ENCODE measurements at places on chromosomes 7 and 10. TPM values are rescaled to one million over a fixed set of nuclear protein-coding genes. Genes with fewer than 3 reads are reported as not detected.

- DNase-seq: peak; percentile 86
Observed at GRCh38 chr10:35079763-35080162, 10.4 kb downstream of the CUL2 start.

FAM171A1 gene
- 16.8 TPM for total RNA-seq

SORBS1 gene
- total RNA-seq: 8.2 TPM

- no peak for DNase-seq
Observed at GRCh38 chr7:154877031-154877430, 125.9 kb downstream of the PAXIP1 start.

SPDYE11 gene
- total RNA-seq: not detected

DNA sequence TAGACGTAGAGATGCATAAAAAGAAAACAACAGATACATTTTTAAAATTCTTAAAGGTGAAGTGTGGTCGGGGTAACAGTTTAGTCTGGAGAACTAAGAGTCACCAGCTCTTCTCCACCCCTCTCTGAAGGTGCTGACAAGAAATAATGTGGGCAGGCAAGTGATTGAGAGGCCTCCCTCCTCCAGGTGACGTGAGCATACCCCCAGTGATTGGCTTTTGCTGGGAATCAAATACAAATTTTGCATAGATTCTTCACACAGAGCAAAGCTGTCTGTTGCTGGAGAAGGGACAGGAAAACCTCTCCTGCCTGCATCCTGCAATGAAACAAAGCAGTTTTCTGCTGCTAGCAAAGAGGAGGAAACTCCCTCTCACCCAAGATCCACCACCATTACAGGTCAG lies 115.0 kb downstream of the DGKB start:
- DNase-seq: no peak

BAMBI gene
- total RNA-seq: 25.9 TPM

- peak; percentile 70 for DNase-seq
Observed at GRCh38 chr7:66952343-66953043, 31.5 kb downstream of the TMEM248 start.

- DNase-seq: no peak
Observed at GRCh38 chr7:151142686-151143040, 24.8 kb downstream of the GBX1 start.

DNA sequence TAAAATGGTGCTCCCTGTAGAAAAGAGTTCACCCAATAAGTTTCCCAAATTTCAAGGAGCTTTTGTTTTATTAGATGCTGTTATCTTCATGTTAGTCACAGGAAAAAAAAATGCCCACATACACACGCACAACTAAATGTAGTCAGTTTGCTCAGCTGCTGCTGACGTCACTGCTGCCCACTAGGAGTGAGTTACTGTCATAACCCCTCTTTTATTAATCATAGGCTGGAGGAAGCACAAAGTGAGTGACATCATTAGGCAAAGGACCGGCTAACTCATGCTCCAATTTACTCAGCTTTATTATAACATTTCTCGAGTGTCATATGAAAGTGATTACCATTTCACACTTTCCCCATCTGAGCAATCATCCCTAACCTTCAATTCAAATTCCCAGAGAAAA lies 6.7 kb upstream of the INHBA start:
- peak; percentile 84 for DNase-seq

DNA sequence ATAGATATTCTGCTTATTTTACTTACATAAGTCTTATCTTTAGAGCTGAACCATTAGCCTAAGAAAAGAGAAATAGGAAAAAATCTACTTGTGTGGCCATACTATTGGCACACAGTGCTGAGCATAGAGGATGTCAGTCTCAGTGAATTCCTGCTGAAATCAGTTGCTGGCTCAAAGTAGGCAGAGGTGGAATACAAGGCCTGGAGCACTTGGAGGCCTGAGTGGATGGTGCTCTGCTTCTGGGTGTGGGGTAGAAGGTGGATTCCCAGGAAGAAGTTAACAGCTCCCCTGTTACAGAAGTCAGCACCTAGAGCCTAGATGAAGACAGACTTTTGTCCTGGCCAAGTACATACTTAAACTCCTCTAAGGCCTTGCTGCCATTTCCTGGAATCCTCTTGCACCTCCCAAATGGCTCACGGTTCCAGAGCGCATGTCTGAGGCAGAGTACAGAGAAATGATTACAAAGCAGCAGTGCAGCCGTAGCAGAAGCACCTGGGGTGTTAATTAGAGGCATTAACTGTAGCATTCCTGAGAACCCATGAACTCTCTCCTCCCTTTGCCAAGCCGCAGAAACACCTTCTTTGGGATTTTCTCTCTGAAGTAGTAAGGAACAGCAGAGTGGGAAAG lies 18.0 kb upstream of the XPNPEP1 start:
- DNase-seq: no peak

CSGALNACT2 gene
- 13.2 TPM for total RNA-seq

- peak; percentile 8 for DNase-seq
Observed at GRCh38 chr10:58209669-58210068, 58.0 kb downstream of the IPMK start.

DNA sequence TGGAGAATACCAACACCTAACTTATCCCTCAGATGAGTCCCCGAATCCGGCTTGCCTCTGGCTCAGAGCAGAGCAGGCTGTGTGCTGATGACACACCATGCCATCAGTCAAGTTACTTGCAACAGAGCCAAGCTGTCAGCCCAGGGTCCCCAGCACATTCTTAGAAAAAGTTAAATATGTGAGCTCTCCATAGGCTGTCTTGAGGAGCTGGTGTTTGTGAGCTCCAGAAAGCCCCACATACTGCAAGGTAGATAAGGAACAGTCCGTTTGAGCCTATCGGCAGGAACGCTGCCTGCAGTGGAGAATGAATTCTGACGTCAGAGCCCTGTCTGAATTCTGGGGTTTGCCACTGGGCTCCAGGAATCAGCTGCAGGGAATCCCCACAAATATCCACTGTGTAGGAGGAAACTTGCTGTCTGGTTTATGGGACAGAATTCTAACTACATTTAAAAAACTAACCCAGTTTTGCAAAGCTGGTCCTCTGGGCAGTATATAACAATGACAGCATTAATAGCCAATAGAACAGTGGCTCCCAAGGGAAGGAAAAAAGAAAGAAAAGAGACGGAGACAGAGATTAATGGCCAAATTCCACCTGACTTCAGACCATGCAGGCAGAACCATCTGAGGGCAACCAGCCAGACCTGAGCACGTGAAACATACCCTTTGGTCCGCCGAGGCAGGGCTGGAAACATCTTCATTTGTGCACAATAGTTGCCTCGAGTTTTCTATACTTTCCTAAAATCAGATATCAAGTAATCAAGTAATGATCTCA lies 3.6 kb downstream of the SFXN4 start:
- DNase-seq: peak; percentile 42

PGAM2 gene
- total RNA-seq: under 0.01 TPM

- no peak for DNase-seq
Observed at GRCh38 chr10:128884496-128885072, 582.5 kb upstream of the MGMT start.

GRCh38 chr7:24754906-24755506 lies 2.3 kb downstream of the GSDME start:
- no peak for DNase-seq

Data from fibroblast of villous mesenchyme (primary cell).